ENCODE measurements at places on chromosomes 1 and 21.

DNA sequence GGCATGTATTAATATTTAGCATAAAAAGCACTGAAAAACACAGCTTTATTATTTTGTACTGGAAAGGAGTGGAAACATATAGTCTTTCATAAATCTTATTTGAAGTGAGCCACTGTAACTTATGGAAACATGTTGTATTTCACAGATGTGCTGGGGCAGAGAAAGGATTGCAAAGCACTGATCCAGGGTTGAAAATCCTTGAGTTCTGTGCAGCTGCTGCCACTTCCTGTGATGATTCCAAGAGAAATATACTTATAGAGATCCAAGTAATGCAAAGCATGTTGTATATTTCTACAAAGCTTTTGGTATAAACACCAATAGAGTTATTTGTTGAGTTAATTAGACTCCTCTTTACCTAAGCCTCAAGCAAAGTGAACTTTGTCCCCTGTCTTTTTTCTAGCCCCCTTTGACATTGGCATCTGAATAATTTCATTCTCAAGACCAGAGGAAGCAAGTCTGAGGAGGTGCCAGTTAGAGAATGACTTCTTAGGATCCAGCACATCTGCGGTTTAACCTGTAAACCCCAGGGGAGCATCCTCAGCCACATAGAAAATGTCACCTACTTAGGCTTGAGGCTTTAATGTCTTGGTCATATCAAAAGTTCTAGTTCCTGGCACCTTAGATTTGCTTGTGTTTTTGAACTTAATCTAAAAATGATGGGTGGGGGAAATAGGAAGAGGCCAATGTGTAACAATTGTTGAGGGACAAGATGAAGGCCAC, 173.3 kb downstream of the FASLG start:
- no peak for DNase-seq

DNA sequence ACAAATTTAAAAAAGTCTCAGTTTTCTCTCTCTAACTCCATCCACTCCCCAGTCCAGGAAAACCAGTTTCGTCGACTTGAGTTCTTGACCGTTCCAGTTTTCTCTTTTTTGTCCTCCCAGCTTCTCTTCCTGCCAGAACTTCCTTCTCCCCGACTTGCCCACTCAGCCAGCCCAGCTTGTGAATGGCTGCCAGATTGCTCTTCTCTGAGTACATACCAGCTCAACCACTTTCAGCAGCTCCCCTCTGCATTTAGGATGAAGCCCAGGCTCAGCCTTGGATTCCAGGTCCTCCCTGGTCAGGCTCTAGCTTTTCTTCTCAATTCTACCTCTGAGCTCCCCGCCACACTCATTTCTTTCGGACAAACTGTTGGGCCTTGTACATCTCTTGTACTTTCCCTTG, 1.4 kb downstream of the DIO1 start:
- no peak for DNase-seq

- no peak for DNase-seq
Measured at GRCh38 chr1:206821493-206821892, 43.9 kb upstream of the IL20 start.

DNA sequence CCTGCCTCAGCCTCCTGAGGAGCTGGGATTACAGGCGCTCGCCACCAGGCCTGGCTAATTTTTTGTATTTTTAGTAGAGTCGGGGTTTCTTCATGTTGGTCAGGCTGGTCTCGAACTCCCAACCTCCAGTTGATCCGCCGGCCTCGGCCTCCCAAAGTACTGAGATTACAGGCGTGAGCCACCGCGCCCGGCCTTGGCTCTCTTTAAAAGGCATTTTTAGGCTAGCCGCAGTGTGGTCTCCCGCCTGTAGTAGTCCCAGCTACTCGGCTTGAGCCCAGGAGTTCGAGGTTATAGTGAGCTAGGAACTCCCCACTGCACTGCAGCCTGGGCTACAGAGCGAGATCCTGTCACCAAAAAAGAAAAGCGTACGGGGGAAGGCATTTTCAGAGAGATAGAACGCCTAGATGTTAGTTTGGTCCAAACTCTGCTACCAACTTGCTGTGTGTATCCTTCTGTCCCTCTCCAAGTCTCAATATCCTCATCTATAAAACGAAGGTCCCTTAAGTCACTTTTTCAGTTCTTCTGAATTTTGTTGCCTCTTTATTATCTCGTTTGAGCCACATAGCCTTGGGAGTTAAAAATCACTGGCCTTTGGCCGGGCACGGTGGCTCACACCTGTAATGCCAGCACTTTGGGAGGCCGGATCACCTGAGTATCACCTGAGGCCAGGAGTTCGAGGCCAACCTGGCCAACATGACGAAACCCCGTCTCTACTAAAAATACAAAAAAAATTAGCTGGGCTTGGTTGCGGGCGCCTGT, 734 bp downstream of the MED18 start:
- DNase-seq = no peak

- DNase-seq = peak; percentile 7
Measured at GRCh38 chr1:25503551-25504426, 39.6 kb upstream of the LDLRAP1 start.
